ENCODE measurements at places on chromosomes 5 and 9.

DNA sequence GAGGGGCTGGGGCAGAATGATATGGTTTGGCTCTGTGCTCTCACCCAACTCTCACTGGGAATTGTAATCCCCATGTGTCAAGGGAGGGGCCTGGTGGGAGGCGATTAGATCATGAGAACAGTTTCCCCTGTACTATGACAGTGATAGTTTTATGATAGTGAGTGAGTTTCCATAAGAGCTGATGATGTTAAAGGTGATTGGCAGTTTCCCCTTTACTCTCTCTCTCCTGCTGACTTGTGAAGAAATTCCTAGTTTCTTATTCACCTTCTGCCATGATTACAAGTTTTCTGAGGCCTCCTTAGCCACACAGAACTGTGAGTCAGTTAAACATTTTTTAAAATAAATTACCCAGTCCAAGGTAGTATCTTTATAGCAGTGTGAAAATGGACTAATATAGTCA is 120.4 kb upstream of the CDH9 start:
- no peak for DNase-seq

DNA sequence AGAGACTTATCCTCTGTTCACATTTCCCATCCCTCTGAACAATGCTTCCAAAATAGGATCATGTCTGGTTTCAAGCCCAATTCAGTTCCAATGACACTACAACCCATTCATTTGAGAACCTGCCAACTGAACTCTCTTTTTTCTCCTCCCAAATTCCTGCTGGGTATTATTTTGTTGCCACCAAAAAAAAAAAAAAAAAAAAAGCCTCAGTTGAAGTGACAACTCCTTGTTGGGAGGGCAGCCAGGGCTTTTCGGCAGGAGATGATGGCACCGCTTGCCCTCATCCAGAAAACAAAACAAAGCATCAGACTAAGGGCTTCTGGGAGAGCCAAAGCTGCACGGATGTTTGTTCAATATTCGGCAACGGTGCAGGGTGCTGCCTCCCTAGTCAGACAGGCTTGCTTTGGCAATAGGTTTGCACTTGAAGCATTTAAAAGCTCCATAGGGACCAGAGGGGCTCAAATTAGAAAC is 30.6 kb upstream of the TRIM32 start:
- no peak for DNase-seq

DNA sequence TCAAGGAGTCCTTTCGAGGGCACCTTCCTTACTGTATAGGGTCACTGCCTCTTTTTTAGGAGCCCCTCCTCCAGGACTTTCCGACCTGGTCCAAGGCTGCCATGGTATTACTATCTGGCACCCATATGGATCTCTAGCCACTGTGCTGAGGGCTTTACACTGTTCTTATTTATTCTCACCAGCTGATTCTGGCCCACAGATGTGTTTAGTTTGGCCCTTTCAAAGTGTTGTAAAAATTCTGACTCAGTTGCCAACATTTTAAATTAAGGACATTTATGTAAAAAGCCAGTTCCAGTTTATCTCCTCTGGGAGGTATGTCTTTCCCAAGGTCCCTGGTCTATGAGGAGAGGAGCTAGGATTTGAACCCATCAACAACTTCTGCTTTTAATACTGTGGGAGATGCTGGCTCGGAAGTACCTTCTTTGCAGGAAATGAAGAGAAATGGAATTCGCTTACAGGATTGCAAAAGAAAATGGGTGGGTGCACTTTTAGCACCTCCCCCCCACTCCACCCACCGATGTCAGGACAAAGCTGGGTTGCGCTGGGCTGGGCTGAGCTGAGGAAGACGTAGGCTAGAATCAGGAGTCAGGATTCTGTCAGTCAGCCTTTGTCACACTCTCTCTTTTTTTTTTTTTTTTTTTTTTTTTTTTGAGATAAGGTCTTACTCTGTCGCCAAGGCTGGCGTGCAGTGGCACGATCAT is 7.8 kb downstream of the JADE2 start:
- DNase-seq, result no peak

DNA sequence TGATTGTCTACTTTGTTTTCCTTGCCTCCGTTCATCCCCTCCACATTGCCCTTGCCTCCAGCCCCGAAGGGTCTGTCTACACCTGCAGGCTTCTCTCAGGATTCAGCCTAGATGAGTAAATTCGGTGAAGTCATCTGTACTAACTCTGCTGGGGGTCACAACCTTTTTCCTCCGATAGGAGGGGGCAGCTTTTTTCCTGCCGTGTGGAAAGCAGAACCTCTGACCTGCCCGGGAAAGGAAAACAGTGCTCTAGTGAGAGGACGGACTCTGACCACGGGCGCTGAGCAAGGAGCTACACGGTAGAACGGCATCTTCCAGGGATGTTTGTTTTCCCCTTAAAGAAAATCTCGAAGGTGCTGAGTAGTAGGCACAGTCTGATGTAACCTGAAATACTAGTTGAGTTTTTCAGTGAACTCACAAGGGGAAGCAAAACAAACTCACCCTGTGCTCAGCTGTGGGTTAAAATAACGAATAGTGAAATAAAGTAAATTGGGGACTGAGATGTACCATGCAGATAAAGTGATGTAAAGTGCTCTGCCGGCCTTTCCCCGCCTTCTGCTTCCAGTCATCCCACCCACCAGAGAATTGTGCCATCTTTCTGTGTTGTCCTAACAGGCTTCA is 281.8 kb downstream of the AOPEP start:
- no peak for DNase-seq

- DNase-seq, result no peak
These were observed 1111.8 kb downstream of the TAF11L14 start for GRCh38 chr5:18745988-18746615.
